ENCODE measurements at places on chromosomes 7 and 10.

DNA sequence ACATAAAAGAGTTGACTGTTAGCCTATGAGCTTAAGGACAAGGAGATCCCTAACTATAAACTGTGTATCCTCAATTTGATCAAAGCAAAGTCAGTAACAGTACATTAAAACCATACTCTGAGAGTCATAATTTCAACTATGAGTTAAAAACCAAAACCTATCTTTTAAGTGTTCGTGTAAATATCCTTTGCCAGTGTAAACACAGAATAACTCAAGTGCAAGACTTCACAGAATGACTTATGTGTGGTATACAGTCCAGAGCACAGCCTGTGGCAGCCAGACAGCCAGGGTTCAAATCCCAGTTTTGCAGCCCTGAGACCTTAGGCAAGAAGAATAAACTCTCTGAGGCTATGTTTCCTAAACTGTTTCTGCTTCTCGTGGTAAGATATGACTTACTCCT is 30.3 kb upstream of the NEBL start:
- H3K36me3 ChIP-seq, result no peaks in the 10 kb centered on the region
- DNase-seq, result no peak
- no peaks in the 10 kb centered on the region for H3K27me3 ChIP-seq

DNA sequence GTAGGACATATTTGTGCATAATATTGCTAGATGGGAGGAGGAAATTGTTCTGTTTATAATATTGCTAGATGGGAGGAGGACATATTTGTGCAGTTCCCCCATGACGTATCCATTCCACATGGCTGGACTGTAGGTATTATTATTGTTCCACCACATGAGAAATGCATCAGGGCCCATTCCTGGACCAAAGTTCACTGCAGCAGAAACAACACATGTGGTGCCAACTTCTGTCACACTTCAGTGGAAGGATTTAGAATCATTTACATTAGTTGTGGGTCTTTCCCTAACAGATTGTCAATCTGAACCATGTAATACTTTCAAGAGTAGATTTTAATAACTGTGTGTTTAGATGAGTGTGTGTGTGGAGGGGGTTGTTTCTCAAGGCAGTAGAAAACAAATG is 32.7 kb upstream of the MACC1 start:
- no peak overlapping the region for H3K27ac ChIP-seq
- H3K4me3 ChIP-seq, result no peak overlapping the region
- H3K27me3 ChIP-seq, result no peaks in the 10 kb centered on the region
- H3K36me3 ChIP-seq, result no peaks in the 10 kb centered on the region
- no peaks in the 10 kb centered on the region for H3K4me1 ChIP-seq

GRCh38 chr7:123770378-123770777 is 21.6 kb upstream of the WASL start:
- H3K27ac ChIP-seq, result peak overlapping the region; percentile 16
- H3K36me3 ChIP-seq, result no peaks in the 10 kb centered on the region
- H3K27me3 ChIP-seq, result peaks cover 27% of the 10 kb centered on the region
- DNase-seq, result no peak
- H3K4me1 ChIP-seq, result peaks cover 14% of the 10 kb centered on the region

GRCh38 chr7:67764289-67764688 is 767.7 kb downstream of the TYW1 start:
- H3K27ac ChIP-seq, result no peak overlapping the region
- H3K4me3 ChIP-seq, result no peak overlapping the region
- no peaks in the 10 kb centered on the region for H3K4me1 ChIP-seq
- no peaks in the 10 kb centered on the region for H3K27me3 ChIP-seq
- H3K36me3 ChIP-seq, result no peaks in the 10 kb centered on the region

DNA sequence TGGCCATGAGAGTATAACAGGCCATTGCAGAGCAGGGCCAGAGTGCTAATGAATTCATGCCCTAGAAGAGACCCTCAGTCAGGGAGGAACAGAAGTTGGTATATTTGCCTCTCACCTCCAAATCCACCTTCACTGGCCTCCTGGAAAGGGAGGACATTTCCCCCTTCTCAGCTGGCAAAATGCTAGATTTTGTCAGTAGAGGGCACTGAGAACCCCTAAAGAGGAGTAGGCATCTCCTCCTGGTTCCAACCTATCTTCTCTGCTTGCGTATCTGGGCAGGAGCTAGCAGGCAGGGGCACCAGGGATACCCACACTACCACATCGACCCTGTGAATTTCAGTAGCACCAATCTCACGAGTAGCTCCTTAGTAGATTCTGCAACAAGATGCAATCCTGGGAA is 79.8 kb upstream of the GHITM start:
- peaks cover 5% of the 10 kb centered on the region for H3K27me3 ChIP-seq
- no peaks in the 10 kb centered on the region for H3K4me1 ChIP-seq
- no peak for DNase-seq
- no peaks in the 10 kb centered on the region for H3K36me3 ChIP-seq
- H3K27ac ChIP-seq, result no peak overlapping the region
- H3K4me3 ChIP-seq, result no peak overlapping the region

DNA sequence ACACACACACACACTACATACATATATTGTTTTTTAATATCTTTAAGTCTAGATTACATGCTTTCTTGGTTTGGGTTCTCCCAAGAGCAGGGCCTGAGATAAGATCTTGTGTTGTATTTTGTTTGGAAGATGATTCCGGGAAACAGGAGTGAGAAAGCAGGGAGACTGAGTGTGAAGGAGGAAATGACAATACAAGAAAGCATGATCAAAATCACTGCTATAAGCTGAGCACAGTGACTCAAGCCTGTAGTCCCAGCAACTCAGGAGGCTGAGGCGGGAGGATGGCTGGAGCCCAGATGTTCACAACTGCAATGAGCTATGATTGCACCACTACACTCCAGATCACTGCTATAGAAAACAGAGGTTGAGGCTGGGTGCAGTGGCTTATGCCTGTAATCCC is 267.6 kb downstream of the SKIDA1 start:
- no peak overlapping the region for H3K4me3 ChIP-seq
- H3K4me1 ChIP-seq, result no peaks in the 10 kb centered on the region
- no peak overlapping the region for H3K27ac ChIP-seq
- DNase-seq, result no peak
- H3K36me3 ChIP-seq, result no peaks in the 10 kb centered on the region

DNA sequence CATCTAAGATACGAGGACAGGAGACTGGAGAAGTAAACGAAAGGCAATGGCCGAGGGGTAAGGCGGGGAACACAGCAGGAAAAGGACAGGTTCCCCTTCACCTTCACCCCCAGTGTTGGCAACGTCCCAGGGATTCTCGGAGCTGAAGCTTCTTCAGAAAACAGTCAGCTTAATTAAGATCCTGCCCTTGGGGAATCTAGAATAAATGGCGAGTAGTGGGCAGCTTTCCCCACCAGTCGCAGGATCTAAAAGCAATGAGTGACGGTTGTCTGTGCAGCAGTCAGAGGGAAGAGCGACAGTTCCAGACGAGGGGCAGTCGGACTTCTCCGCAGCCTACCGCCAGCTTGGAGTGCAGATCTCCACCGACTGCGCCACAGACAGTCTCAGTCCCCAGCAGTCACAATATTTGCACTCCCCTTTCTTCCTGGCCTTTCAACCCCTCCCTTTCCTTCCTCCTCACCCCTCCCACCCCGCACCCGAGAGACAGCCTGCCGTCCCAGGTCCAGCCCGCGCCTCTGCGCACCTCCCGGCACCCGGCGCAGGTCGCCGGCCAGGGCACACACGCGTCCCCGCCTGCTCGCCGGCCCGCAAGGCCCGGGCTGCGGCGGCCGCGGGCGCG is 10.9 kb upstream of the SP8 start:
- DNase-seq, result peak; percentile 52
- peak overlapping the region; percentile 78 for H3K4me3 ChIP-seq
- H3K4me1 ChIP-seq, result peaks cover 17% of the 10 kb centered on the region
- peaks cover 72% of the 10 kb centered on the region for H3K27me3 ChIP-seq
- H3K27ac ChIP-seq, result no peak overlapping the region

DNA sequence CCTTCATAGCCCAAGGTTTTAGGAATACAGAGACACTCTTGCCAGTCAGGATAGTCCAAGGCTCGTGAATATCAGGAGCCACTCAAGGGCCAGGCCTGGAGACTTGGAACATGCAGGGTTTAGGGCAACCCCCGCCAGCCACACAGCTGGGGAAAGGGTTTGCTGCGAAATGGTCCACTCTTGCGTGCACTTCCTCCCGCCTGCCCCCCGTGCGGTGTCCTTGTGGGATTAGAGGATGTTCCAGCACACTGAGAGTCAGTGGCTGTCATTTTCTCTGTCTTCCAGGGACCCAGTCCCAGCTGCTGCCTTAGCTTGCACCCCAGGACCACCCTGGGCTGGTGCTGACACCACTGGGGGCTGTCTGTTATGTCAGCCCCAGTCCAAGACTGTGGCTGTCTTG is 38.5 kb downstream of the POR start:
- H3K27me3 ChIP-seq, result no peaks in the 10 kb centered on the region
- H3K4me3 ChIP-seq, result no peak overlapping the region
- no peak for DNase-seq
- peaks cover 43% of the 10 kb centered on the region for H3K36me3 ChIP-seq
- no peak overlapping the region for H3K27ac ChIP-seq

DNA sequence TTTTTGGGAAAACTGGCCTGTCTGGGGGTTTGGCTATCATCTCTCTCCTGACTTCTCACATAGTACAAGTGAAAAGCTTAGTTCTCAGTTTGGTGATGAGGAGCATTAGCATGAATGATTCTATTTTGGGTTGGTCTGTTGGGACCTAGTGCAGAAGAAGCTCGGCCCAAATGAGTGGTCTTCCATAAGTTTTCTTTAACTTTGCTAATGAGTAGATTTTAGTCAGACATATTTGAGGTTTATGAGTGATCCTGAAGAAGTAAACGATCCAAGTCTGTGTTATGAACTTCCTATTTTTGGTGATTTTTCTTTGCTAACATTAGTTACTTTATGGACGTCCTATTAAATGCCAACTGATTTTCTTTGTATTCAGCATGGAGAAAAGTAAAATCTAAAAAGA is 51.7 kb upstream of the CALD1 start:
- no peaks in the 10 kb centered on the region for H3K36me3 ChIP-seq
- no peak overlapping the region for H3K4me3 ChIP-seq
- H3K27ac ChIP-seq, result no peak overlapping the region
- no peak for DNase-seq

DNA sequence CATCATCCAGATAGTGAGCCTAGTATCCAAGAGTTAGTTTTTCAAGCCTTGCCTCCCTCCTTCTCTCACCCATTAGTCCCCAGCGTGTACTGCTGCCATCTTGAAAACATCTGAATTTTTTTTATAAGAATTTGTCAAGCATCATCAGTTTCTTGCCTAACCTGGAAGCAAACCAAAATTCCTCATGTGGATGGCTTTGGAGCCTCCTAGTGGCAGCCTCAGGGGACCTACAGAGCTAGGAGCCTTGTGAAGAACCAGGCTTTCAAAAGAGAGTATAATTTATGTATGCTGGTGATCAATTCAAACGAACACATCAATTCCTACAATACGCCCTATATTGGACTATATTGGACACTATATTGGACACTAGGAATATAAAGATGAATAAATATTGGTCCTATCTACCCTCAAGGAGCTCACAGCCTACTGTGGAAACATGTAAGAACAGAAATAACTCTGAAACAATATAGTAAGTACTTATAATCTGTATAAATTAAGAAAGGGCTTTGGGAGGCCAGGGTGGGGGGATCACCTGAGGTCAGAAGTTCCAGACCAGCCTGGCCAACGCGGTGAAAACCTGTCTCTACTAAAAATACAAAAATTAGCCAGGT is 63.4 kb downstream of the HPSE2 start:
- DNase-seq, result no peak
- H3K4me3 ChIP-seq, result no peak overlapping the region
- no peaks in the 10 kb centered on the region for H3K4me1 ChIP-seq
- no peak overlapping the region for H3K27ac ChIP-seq

- H3K27ac ChIP-seq, result no peak overlapping the region
- peaks cover 14% of the 10 kb centered on the region for H3K4me1 ChIP-seq
- DNase-seq, result no peak
- H3K4me3 ChIP-seq, result no peak overlapping the region
- H3K27me3 ChIP-seq, result no peaks in the 10 kb centered on the region
Measured at GRCh38 chr10:12322583-12323131, 26.7 kb upstream of the CAMK1D start.

GRCh38 chr7:119713606-119714005 is 559.4 kb upstream of the KCND2 start:
- no peaks in the 10 kb centered on the region for H3K27me3 ChIP-seq
- no peaks in the 10 kb centered on the region for H3K36me3 ChIP-seq
- H3K27ac ChIP-seq, result no peak overlapping the region
- no peaks in the 10 kb centered on the region for H3K4me1 ChIP-seq
- DNase-seq, result no peak

DNA sequence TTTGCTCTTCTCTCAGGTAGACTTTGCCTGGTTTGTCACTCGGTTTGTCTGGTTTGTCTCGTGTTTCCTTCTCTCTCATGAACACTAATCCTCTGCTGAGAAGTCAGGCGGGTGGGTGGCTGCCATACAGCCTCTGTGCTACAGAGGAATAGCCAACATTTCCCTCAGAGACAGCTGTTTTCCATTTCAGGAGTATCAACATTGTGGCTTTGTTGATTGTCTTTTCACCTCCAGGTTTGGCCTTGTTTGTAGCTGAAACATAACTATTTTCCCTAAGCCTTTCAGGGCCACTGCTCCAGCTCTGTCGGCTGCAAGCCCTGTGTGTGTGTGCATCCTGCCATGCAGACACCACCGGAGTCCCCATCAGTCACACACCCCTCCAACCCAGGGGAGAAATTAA is 122.8 kb downstream of the BAMBI start:
- no peak for DNase-seq
- no peak overlapping the region for H3K27ac ChIP-seq
- peaks cover 12% of the 10 kb centered on the region for H3K27me3 ChIP-seq
- H3K36me3 ChIP-seq, result no peaks in the 10 kb centered on the region
- no peaks in the 10 kb centered on the region for H3K4me1 ChIP-seq

DNA sequence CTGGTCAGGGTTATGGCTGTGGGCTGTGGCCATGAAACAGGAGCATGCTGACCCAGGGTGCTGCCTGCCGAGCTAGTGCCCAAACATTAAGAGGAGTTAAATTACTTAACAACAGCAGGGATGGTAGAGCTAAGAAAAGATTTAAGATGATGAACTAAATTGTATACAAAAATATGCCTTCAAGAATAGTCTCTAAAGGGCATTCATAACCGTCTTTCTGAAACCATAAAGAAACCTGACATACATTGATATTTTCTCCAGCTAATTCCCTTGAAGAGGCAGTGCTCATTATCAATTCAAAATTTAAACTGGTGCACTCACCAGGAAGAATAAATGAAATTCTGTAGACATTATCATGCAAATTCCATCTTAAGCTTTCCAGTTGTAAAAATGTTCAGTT is 265.8 kb upstream of the TAC1 start:
- H3K4me1 ChIP-seq, result no peaks in the 10 kb centered on the region
- H3K4me3 ChIP-seq, result no peak overlapping the region
- DNase-seq, result no peak
- peaks cover 3% of the 10 kb centered on the region for H3K27me3 ChIP-seq
- H3K36me3 ChIP-seq, result no peaks in the 10 kb centered on the region

All from activated T-cell treated with anti-CD3 and anti-CD28 coated beads, Interleukin-2, amount 50 U/mL, for 24 hours (primary cell).